ENCODE measurements at places on chromosomes 3 and 15.

GRCh38 chr3:81816473-81817250, 55.2 kb upstream of the GBE1 start:
- DNase-seq: no peak

DNA sequence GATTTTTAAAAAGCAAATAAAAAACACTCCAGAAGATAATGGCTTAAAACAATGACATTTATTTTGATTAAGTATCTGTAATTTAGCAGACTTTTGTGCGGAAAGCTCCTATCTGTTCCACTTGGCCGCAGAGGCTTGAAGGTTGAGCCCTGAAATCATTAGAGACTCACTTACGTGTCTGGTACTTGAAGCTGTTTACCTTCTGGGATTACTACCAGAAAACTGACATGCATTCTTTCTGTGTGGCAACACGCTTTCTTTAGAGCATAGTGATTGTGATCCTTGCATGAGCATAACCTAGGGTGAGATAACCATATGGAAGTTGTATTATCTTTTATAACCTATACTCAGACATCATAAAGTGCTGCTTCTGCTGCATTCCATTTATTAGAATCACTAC, 298.5 kb downstream of the SI start:
- no peak for DNase-seq

DNA sequence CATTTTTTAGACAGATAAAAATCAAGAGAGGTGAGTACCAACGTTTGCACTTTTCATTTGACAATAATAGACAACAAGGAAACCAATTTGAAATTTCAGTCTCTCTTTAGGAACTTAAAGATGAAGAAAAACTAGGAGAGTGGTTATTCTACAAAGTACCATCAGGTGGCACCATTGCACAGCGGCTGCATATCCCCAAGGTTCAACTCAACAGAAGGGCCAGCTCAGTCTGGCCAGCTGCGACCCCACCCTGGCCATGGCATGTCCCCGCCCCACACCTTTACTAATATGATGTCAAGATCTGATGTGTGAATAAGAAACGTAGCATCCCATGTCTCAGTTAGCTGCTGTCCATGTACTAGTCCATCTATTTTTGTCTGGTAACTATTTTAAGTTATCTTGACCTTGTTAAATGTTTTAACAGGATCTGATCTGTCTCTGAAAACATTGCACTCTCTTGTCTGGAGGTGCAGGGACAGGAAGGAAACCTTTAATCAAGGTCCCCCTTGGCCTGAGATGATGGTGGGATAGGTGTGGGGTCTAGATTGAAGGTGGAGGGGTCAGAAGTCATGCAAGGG, 35.5 kb upstream of the CGNL1 start:
- no peak for DNase-seq

DNA sequence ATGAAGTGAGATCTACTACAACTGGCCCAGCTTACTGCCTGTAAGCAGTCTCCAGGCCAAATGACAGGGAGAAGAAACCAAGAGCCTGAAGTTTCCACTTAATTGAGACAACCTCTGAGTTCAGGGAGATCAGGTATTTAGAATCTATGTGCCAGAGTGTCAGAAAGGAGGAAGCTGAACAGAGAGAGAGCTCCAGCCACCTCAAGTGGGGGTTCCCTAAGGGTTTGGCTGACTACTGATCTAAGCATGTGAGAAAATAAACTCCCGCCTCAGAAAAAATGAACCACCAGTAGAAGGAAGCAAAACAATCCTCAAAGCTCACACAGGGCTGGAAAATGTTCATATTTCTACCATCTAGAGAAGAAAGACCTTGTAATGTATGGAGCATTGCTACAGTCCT, 25.0 kb downstream of the ADAM10 start:
- no peak for DNase-seq

DNA sequence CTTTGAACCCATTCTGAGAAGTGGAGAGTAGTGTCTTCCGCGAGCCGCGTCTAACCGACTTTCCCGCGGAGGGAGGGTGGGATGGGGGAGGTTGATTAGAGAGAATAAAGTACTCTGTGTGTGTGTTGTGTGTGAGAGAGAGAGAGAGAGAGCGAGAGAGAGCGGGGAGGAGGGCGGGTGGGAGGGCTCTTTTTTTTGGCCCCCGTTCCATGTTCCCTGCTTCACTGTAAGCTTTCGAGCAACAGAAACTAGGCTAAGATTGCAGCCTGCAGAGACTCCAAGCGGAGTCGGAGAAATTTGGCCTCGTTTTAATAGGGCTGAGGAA, 1.6 kb upstream of the MEIS2 start:
- no peak for DNase-seq

DNA sequence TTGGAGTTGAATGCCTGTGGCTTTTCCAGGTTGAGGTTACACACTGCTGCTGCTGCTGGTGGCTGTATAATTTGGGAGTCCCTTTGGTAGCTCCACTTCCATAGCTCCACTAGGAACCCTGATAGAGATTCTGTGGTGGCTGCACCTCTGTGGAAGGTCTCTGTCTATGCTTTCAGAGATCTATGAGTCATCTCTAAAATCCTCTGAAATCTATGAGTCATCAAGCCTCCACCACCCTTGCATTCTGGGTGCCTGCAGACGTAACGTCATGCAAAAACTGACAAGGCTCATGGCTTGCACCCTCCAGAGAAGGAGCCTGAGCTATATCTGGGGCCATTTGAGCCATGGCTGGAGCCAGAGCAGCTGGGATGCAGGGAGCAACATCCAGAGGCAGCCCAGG, 1037.0 kb upstream of the CFAP20DC start:
- no peak for DNase-seq

- DNase-seq: no peak
These were observed 66.7 kb upstream of the STXBP5L start for GRCh38 chr3:120841264-120841663.
